CD4-positive, alpha-beta T cell treated with Interleukin-6 for 4 hours (primary cell): ENCODE measurements at places on chromosomes 13 and 19.

DNA sequence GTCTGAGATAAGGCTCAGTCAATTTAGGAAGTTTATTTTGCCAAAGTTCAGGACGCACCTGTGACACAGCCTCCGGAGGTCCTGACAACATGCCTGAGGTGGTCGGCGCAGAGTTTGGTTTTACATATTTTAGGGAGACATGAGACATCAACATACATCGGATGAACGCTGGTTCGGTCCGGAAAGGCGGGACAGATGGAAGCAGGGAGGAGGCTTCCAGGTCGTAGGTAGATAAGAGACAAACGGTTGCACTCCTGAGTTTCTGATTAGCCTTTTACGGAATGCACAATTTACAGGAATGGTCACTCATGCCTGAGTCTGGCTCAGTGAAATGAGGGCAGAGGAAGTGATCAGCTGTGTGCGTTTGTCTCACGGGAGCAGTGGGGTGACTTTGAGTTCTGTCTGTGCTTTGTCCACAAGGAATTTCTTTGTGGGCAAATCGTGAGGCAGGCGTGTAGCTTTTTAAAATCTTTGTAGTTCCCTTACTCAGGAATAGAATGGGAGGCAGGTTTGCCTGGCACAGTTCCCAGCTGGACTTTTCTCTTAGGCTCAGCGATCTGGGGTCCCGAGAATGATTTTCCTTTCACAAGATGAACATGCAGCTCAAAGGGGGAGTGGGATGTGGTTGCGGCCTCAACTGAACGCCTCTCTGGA lies 36.2 kb downstream of the C13orf46 start:
- no peak for DNase-seq

DNA sequence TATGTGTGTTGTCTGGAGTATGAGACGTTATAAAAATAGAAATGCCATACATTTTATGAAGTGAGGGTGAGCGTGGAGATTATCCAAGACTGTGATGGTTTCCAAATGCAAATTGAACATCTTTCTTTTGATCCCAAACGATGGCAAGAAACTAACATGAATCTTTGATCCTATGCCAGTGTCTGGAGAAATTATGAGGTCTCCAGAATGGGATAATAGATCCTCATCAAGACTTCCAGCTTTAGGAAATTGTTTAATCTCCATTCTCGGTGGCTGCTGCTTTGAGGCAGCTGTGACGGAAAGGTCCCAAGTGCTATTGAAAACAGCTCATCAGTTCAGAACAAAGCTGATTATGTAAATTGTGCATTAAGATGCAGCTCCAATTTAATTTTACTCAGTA lies 30.8 kb downstream of the CBY2 start:
- DNase-seq, result no peak

- no peak for DNase-seq
Observed at GRCh38 chr13:110492679-110493593, 68.6 kb downstream of the RAB20 start.

- peak; percentile 70 for DNase-seq
Observed at GRCh38 chr19:53865918-53866864, 1.5 kb upstream of the MYADM start.

DNA sequence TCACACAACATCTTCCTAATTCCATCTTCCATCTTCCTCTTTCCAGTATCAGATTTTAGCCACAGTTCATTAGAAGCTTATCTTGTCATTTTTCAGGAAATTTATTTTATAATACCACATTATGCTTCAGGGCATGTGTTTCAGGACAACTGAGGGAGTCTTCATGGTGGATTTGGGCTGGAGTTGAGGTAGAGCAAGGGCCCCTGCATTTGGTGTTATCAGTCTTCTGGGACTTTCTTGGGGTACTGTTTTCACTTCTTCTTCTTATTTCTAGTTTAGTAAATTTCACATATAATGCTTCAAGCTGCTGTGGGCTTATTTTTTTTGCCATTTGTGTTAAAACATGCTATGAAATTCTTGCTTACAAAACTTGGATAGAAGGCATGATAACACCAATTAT lies 188.7 kb downstream of the LHFPL6 start:
- no peak for DNase-seq

DNA sequence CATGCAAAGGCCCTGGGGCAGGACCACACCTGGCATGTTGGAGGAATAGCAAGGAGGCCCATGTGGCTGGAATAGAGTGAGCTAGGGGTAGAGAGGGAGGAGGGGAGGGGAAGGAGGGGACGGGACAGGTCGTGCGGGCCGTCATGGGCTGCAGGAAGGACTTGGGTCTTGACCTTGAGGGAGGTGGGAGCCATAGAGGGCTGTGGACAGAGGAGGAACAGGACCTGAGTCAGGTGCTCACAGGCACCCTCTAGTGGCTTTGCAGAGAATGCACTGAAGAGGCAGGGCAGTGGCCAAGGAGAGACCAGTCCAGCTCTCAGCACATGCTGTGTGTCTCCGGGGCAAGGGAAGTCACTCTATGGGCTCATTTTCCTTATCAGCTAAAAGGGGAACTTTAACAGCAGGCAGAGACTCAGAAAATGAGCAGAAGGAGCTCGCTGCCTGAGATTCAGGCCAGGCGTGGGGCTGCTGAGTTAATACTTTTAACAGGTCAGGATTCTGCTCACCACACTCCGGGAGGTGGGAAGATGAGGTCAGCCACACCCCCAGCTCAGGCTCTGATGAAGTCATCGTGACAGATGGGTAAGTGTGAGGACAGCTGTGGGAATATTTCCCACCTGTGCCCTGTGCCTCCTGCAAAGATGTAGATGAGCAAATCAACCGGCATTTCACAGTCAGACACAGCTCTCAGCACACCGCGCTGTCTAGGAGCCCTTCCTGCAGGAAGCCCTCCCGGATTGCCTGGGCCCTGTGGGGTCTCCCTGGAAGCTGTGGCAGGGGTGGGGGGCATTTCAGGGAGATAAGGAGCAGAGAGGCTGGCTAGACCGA lies 6.0 kb upstream of the TNFAIP8L1 start:
- peak; percentile 62 for DNase-seq

- no peak for DNase-seq
Observed at GRCh38 chr13:73898276-73898675, 235.9 kb downstream of the KLF12 start.

- DNase-seq, result no peak
Observed at GRCh38 chr13:45185286-45185685, 15.6 kb downstream of the KCTD4 start.

- DNase-seq, result peak; percentile 46
Observed at GRCh38 chr13:20525144-20525600, 485 bp downstream of the CRYL1 start.

GRCh38 chr19:42216653-42217519 lies 591 bp downstream of the DEDD2 start:
- DNase-seq, result peak; percentile 32
